ENCODE measurements at places on chromosomes 3 and 15.

GRCh38 chr3:71444028-71444860 is 139.3 kb downstream of the FOXP1 start:
- DNase-seq = no peak

GRCh38 chr15:34331809-34332208 is 5.8 kb downstream of the SLC12A6 start:
- DNase-seq = no peak

- no peak for DNase-seq
Measured at GRCh38 chr3:132008837-132009236, 26.0 kb downstream of the CPNE4 start.

GRCh38 chr15:89677381-89677780 is 1.8 kb downstream of the PLIN1 start:
- DNase-seq = no peak

GRCh38 chr3:178275311-178275710 is 260.9 kb upstream of the KCNMB2 start:
- DNase-seq = no peak

- no peak for DNase-seq
Measured at GRCh38 chr15:69591905-69592508, 139.4 kb downstream of the RPLP1 start.

DNA sequence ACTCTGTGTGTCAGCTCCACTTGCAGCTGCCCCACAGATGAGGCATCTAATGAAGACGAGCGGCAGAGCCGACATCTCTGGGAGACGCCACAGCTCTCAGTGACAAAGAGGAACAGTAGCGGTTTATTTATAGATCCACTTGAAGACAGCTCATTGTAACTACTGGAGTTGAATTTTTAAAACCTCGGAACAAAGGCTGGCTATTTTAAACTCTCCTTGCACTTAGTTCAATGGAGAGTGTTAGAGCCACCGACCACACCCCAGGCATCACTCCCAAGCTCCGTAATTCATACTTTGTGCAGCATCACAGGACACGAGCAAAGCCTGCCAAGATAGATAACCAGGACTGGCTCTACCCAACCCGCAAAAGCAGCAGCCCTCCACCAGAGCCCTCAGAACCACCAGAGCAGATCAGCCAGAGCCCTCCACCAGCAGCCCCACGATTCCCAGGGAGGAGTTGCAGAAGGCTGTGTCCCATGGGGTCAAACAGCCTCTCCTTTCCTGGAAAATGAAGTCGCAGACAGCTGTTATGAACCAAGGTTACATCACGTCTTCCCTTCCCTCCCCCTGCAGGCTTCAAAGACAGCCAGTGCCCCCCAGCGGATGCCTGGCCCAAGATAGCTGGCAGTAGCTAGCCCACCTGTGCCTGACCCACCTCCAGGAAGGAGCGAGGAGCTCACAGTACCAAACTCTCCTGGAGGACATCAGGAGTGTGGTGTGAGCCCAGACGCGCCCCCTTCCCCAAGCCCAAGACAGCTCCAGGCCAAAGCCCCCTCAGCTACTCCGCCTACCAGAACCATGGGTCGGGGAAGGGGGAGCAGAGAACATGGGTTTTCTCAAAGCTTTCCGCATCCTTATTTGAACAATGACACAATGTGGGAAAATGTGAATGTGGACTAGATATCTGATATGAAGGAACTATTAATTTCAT is 45.7 kb downstream of the POC1A start:
- DNase-seq = no peak

- no peak for DNase-seq
Measured at GRCh38 chr3:196220587-196220986, 4.3 kb downstream of the SLC51A start.

DNA sequence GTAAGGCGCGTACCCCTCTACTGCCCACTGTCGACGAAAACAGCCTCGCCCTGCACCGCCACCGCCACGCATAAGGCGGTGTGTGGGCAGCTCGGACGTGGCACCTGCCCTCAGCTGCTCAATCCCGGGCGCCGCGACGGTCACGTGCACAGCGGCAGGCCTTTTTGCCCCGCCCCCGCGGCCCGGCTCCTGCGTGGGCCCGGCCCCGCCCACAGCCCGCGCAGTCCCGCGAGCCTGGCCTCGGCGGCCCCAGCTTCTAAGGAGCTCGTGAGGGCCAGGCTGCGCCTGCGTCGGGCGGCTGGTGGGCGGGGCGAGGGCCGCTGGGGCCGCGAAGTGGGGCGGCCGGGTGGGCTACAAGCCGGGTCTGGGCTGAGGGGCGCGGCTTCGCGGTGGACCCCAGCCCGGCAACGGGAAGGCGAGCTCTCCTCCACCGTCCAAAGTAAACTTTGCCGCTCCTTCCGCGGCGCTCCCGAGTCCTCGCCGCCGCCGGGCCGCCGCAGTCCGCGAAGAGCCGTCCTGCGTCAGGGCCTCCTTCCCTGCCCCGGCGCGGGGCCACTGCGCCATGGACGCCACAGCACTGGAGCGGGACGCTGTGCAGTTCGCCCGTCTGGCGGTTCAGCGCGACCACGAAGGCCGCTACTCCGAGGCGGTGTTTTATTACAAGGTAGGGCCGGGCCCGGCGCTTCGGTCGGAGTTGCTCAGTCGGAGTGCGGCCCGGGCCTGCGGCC is at the start of gene CAPN7:
Gene CAPN7 (plus strand): TSS at position 313 of the 728 bp plus-strand sequence. CDS start 250 bp downstream, at position 563.
- peak; percentile 67 for DNase-seq

DNA sequence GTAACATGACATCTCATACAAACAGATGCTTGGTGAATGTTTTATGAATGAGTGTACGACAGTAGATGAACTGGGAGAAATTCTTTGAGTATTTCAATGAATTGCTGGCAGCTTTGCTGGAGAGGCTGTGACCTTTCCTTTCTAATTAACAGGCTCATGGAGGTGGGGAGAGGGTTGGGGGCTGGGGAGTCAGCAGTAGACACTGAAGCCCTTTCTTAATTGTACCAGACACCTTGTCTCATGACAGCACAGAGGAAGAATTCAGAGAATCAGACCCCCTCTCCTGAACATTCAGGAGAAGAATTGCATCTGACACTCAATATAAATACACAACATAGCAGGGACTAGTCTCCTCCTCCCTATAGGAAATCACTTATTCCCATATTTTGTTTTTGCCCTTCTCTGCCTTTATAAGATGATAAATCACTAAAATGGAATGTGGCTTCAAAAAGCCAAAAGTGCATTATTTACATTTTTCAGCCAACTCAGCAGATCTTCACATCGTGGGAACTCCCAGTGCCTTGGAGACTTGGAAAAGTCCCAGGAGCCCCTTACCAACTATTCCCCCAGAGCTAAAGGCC is 66.2 kb upstream of the TPM1 start:
- no peak for DNase-seq

- no peak for DNase-seq
Measured at GRCh38 chr3:172707030-172707429, 3.8 kb downstream of the NCEH1 start.

- no peak for DNase-seq
Measured at GRCh38 chr3:8441969-8442559, 59.6 kb upstream of the LMCD1 start.

- no peak for DNase-seq
Measured at GRCh38 chr3:39108200-39108710, 775 bp downstream of the TTC21A start.

DNA sequence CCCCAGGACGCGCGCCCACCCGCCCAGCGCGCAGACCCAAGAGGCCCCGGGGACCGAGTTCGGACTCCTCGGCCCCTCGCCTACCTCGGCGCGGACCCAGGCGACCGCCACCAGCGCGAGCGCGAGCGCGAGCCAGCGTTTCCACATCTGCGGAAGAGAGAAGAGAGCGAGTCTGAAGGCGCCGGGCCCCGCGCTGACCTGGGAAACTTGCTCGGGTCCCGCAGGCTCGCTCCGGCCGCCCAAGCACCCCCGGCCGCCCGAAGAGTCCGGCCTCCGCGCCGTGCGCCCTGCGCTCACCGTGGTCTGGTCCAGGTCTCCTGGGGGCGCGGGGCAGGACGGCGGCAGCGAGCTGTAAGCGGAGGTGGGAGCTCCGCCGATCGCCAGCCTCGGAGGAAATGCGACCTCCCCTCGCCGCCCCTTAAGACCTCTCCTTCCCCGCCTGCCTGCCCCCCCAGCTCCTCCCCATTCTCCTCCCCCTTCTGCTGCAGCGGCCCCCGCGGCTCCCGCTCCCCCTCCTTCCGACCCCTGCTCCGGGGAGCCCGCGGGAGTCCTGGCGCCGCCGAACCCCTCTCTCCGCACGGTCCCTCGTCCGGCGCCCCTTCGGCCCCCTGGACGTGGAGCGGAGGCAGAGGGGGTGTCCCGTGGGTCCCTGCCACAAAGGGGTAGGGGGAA is at the start of gene FSTL1:
Gene FSTL1 (minus strand): TSS at position 393 of the 672 bp plus-strand sequence. CDS start 246 bp downstream, at position 147.
- no peak for DNase-seq

DNA sequence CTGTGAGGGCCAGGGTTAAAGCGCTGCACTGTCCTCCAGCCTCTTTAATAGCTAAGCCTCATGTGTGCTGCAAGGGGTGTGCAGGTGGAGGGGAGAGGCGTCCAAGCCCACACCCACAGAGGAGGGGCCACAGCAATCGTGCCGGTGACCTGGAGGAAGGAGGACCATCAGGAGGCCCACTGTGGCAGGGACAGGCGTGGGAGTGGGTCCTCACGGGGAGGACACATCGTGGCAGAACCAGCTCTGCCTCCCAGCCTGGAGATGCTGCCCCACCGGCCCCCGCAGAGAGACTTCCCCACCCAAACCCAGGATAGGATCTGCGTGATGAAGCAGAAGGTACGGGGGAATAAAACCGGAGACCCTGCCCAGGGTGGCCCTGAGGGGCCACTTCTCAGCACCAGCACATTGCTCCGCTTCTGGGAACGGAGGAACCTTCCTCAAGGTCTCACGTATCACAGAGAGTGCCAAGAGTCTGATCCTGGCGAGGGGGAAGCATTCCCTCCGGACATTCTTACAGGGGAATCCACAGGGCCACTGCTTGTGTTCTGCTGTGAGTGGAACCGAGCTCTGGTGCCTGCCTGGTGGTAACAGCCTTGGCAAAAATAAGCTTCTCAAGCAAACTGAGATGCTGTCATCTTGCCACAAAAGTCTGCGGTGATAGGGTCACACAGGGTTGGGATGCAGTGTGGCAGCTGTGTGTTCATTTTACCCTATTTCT is 199.8 kb downstream of the XXYLT1 start:
- DNase-seq = no peak

- no peak for DNase-seq
Measured at GRCh38 chr3:150582620-150583019, 20.5 kb upstream of the SELENOT start.

GRCh38 chr3:169137943-169138342 is 525.6 kb downstream of the MECOM start:
- DNase-seq = no peak

DNA sequence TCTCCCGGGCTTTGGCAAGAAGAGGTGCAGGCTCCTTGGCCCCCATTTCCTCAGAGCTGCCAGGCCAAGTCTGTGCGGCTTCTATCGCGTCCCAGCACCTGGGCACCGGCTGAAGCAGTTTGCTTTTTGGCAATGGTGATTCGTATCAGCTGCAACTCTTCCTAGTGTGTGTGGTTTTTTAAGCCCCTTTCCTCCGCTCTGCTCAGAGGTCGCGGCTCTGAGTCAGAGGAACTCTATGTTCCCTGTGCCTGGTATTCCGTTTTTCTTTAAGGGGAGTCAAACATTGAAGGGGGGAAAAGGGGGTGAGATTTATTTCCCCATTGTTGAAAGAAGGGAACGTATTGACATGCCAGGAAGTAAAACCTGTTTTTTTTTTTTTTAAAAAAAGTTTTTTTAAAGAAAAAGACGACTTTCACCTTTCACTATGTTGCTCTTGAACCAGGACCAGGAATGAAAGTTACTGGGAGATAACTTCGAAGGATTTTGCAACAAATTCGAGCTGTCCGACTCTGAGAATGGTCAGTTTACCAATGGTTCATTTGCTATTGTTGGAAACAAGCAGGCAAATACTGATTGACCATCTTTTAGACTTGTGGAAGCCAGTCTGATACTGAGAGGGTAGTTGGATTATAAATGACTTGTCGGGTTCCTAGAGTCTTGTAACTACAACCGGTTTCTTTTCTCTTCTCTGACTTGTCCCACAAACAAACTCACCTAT is 1.1 kb downstream of the ARMC8 start:
- no peak for DNase-seq

- DNase-seq = no peak
Measured at GRCh38 chr3:23953523-23953922, 8.4 kb downstream of the NR1D2 start.

DNA sequence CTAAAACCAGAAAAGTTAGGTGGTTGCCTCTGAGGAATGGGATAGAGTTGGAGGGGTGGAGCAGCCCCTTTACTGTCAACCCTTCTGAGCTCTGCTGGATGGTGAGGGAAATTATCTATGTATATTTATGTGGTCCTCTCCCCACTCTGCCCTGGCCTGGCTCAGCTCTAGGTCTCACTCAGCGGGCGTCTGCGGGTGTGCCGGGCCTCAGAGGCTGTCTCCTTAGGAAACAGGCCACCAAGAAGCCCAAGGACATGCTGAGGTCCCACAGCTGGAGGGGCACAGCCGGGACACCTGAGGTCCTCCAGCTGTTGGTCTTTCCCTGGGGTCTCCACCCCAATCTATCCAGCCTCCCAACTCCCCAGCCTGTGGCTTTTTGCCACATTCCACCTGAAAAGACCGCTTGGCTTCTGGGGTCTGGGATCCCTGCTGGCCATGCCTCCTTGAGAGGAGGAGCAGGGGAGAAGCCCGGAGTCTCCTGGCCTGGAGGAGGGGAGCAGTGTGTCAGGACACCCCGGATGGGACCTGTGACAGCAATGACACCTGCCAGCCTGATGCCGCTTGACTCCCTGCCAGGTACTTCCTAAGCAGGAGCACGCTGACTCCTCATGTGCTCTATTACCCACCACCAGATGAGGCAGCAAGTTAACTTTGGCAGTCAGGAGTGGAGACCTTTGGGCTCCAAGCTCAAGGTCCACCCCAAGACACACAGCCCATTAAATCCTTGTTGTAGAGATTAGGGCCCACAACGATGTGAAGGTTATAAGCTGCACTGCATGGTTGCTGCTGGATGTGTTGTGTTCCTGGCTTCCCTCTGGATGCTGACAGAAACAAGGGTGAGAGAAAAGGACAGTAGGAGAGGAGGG is at the start of gene SLC28A1:
Gene SLC28A1 (plus strand): TSS at position 747 of the 866 bp plus-strand sequence. CDS start 3,099 bp downstream, outside the sequence.
- no peak for DNase-seq

DNA sequence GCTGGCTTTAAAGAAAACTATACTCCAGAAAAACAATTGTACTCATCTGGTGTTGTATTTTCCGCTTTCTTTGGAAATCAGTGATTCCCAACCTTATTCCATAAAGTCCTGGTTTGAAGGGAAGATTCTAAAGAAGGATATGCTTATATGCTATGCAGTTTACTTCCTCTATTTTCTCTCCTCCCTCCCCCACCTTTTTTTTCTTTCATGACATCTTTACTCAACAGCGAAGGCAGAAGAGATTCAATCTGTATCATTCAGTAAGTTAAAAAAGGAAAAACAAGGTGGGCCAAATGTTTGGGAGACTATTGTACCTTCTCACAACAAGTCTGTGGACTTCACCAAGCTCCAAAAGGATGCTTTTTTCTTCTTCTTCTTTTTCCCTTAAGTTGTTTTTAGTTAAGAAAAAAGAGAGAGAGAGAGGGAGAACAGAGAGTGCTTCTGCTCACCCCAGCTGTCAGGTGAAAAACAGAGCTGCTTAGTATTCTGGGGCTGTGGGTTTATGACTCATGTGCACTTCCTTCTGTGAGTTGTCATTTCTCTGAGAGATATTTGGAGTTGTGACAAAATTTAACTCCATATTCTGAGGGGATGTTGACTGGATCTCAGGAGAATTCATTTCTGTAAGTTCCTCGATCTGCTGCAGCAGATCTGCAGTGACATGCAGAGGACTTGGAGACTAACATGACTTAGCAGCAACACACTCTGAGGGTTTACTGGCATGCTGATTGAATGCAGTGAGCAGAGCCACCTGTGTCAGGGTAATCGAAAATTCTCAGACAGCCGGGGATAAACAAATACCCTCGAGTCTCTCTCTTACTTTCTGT is 70.7 kb downstream of the SSR3 start:
- no peak for DNase-seq

All from brain pericyte (primary cell).